HFF-Myc (cell line): ENCODE measurements at places on chromosomes 3 and 15.

GRCh38 chr3:178785961-178786360 is 249.7 kb downstream of the KCNMB2 start:
- DNase-seq, result no peak

DNA sequence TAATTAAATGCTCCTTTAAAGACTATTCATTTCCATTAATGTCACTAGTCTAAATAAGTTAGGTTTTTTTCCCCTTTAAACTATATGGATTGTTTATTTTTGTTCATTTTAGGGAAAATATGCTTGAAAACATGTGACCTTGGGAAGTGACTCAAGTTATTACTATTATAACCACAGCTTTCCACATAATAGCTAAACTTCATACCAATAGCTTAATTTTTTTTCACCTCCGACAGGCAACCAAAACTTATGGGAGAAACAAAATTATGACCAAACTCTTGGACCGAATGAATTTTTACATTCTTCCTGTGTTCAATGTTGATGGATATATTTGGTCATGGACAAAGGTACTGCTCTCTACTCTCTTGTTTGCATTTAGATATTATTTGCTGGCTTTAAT is 16.2 kb downstream of the CPA3 start:
- DNase-seq, result no peak

- peak; percentile 67 for DNase-seq
These were observed 37.6 kb downstream of the NCEH1 start for GRCh38 chr3:172673210-172673679.

GRCh38 chr15:90325726-90326125 is 26.4 kb upstream of the ZNF774 start:
- DNase-seq, result no peak

DNA sequence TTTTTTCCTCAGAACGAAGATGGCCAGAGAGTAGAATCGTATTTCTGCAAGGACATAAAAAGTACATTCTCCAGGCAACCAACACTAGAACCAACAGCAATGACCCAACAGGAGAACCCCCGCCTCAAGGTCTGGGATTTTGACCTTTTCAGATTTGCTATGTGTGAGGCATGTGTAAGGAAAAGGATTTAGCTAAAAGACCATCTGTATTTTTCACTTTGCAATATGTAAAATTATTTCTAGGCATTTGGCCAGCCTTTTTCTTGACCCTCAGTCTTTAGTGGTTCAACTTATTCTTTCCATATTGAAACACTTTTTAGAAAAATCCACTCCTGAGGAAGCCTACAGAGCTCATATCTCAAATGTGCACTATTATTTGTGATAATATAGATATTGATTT is 219.2 kb upstream of the GOLGA6L4 start:
- no peak for DNase-seq

DNA sequence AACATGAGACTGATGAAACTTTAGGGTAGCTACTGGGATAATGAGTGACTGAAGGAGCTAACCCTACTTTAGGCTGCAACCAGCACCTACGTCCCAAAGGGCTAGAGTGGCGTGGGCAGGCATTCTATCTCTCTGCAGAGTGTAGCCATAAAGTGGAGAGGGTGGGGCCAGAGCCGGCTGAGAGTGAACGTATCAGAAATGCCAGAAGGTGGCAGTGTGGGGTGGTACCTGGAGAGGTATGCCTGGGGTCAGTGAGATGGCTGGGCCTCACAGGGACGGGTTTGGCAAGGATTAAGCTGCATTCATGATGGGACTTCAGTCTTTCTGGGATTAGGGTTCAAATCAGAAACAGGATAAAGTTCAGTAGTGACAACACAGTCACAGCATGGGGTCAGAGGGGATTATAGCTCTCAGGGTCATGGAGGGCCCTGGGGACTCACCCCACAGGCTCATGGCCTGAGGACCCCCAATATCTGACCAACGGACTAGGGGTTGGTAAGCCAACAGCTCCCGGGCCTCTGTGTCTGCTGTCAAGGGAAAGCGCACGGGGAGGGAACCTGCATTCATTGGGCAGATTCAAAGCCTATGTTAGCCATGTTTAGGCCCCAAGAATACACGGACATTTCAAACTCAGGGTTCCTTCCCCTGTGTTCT is 86.5 kb upstream of the FOXB1 start:
- peak; percentile 22 for DNase-seq

DNA sequence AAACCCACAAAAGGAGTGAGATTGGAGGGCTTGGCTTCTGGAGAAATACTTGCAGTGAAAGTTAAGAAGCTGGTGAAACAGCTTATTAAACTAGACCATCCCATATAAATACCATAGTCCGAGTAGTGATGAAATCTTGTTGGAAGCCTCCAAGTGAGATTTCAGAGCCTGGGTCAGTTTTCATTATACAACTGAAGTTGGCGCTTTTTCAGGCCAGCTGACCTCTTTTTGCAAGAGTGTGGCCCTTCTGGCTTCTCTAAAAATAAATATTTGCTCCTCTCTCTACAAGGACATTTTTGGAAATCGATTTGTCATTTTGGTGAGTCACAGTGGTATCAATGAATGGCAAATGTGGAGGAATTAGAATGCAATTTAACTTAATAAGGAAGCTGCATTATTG is 51.2 kb upstream of the THRB start:
- no peak for DNase-seq

- DNase-seq, result no peak
These were observed at the start of gene HTR3D for GRCh38 chr3:184031187-184031792. Gene HTR3D, plus strand, starts transcription at chr3:184031742. Its CDS starts 0 bp downstream, at chr3:184031742.

DNA sequence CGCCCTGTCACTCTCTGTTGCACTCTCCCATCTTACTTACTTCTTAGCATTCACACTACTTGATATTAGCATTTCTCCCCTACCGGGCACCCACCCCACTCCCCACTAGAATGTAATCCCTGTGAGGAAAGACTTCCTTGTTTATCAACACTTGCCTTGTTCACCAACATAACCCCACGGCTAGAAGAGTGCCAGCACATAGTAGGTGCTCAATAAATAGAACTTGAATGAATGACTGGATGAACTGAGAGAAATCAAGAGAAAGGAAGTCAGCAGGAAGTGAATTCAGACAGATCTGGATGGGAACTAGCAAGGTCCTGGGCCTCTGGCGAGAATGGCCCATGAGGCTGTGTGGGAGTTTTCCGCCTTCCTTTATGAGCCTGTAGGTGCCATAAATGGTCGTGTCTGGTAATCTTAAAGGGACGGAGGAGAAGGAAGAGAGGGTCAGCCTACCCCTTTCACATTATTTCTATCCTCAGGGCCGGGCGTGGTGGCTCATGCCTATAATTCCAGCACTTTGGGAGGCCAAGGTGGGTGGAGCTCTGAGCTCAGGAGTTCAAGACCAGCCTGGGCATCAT is 42.4 kb upstream of the HERC1 start:
- DNase-seq, result no peak

- DNase-seq, result peak; percentile 22
These were observed 32.4 kb downstream of the CDAN1 start for GRCh38 chr15:42704492-42704926.

DNA sequence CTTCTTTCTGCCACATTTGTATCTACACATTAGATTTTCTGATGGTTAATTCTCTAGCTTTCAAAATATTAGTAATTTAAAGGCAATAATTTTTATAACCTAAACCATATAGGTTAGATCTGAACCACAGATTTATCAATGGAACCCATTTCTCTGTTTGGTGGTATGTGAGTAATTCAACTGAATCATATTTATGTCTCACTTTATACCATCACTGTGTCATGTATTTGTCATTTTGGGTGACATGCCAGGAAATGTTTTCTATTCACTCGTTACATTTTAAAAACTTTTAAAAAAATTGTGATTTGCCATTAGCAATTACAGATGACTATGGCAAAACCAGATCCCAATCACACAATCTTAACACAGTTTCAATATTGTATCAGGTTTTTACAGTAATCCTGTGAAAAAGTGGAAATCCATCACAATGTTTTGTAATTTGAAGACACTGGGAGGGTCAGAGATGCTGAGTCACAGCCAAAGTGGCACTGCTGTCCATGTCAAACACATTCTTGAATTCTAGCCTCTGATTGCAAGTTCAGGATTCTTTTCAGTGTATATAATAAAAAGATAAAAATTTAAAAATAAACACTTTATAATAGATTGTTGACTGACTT is 356.0 kb upstream of the RBMS3 start:
- no peak for DNase-seq

DNA sequence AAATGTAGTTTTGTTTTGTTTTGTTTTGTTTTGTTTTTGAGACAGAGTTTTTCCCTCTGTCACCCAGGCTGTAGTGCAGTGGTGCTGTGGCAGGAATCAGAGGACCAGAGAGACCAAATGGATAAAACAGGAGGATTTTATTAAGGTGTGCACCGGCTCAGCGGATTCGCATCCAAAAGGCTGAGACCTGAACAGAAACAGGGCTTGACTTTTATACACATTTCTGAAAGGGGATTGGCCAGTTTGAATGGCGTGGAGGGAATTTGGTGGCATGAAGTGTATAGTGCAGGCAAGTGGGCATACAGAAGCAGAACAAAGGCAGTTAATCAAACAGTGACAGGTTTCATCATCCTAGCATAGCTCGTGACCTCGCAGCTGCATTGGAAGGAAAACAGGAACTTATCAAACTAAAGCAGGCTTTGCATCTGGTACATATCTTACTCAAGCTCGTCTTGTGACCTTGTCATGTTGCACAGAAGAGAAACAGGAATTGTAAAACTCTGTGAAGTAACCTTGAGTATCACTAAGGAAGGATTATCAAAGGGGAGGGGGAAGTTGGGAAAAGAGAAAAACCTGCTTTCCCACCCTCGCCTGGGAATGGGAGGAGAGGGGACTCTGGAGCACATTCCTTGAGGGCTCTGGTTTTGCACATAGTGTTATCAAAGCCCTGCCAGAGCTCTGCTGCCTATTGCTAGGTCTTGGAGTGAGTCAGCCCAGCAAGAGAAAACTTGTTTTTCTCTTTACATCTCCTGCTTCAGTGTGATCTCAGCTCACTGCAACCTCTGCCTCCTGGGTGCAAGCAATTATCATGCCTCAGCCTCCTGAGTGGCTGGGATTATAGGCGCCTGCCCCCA is 38.5 kb downstream of the C3orf62 start:
- DNase-seq, result no peak

DNA sequence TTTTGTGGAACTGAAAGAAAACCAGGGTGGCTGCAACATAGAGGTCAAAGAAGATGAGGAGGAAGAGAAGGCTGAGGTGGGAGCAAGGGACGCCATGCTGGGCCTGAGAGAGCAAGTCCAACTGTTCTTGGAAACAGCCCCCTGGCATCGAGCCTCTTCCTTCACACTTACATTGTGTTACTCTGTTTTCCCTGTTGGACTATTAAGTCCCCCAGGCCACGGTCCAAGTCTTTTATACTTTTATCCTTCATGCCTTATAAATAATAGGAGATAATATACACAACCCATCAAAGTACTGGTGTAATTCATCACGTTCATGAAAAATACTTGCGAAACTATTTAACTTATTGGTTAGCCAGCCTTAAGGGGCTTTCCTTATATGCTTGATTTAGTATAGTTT is 79.3 kb downstream of the ATG7 start:
- no peak for DNase-seq

DNA sequence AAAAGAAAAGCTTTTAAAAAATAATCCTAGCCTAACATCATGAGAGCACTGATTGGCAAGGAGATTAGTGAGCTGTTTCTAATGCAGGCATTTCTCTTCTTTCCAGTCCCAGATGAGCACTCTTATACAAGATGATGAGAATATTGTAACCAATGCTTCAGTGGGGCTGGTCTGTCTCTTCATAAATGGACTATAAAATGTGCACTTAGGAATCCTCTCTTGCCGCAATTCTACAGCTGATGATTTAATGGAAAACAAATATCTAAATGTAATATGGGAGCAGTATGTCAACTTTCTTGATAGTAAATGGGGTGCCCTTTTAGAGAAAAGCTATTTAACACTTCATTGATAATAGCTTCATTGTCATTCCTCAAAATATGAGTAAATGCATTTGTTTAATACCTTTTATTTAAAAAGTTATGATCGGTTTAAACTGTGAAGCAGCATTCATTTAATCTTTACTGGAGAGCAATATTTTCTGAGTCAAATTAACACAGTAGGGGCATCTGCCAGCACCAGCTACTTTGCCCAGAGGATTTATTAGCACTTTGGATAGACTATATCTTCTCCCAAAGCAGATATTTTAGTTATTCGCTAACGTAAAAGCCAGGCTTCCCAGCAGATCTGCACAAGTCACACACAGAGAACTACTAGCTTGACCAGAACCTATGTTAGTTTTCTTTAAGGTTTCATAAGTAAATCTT is 985.9 kb downstream of the DIPK2A start:
- DNase-seq, result no peak
